ENCODE measurements at places on chromosomes 13 and 19.

DNA sequence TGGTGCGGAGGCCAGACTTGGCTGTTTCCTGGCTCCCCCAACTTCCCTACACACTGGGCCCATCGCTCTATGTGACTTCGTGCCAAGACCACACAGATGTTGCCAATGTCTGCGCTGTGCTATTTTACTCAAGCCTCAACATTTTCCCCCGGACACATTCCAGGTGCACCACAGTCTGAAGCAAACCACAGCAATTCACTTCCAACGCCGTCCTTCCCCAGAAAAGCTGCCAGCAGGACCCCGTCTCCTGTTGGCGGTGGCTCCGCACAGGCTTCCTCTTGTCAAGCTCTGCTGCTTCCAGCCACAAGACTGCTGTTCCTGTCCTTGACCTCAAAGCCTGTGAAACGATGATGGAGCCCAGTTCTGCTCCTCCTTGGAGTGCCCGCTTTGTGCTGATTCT, 100.7 kb downstream of the CRYL1 start:
- DNase-seq, result no peak

GRCh38 chr13:29452773-29453616, 142.5 kb downstream of the SLC7A1 start:
- DNase-seq, result no peak

GRCh38 chr19:55146705-55147273, 2.2 kb downstream of the TNNT1 start:
- DNase-seq, result no peak

- no peak for DNase-seq
Measured at GRCh38 chr19:54875506-54875905, 1.5 kb downstream of the FCAR start.

DNA sequence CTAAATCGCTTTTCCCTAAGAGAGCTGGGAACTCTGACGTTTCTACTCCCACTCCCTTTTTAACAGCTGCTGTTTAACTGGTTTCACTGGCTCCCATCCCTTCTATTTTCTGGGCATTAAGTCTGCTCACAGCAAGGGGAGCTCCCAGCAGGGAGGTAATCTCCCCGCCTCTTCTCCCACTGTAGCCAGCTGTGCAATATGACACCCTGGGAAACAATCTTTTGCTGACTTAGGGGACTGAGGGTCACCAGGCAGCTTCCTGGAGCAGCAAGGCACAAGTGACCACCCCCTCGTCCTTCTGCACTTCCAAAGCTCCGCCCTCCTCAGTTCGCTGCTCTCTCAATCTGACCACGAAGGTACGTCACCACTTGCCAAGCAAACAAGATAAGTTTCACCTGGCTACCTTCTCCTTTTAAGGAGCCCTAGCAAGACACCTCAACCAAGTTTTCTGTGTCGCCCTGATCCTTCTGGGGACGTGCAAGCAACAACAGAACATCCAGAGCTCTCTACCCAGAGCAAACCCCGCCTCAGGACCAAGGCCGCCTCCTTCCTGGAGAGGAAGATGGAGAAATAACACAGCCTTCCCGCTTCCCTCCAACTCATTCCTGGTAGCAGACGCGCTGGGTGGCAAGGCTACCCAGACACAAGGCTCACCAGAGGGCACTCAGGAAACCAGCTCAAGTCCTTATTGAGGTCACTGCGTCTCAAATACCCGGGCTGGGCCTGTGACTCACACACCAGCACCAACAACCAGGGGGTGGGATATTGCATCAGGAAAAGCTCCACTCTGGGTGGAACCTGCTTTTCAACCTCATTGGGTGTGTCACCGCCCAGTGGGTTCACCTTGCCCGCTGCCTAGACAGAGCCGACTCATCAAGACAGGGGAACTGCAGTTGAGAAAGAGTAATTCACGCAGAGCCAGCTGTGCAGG, 92.4 kb downstream of the STK24 start:
- no peak for DNase-seq

GRCh38 chr13:50334944-50335343, 319.7 kb downstream of the KCNRG start:
- DNase-seq, result no peak

GRCh38 chr13:45333251-45333976, 7.6 kb downstream of the TPT1 start:
- DNase-seq, result no peak

- no peak for DNase-seq
Measured at GRCh38 chr13:111313911-111314425, 6.5 kb upstream of the TEX29 start.

- no peak for DNase-seq
Measured at GRCh38 chr13:91417660-91418325, 19.4 kb downstream of the GPC5 start.

- DNase-seq, result no peak
Measured at GRCh38 chr19:17540174-17540573, 15.3 kb upstream of the COLGALT1 start.

- no peak for DNase-seq
Measured at GRCh38 chr19:45205810-45206209, 27.2 kb downstream of the BLOC1S3 start.

GRCh38 chr13:78540058-78540457, 63.3 kb downstream of the POU4F1 start:
- no peak for DNase-seq
